HT-29 (cell line): ENCODE measurements at places on chromosomes 12 and 14. TPM values are rescaled to one million over a fixed set of nuclear protein-coding genes. Genes with fewer than 3 reads are reported as not detected.

CLEC2A gene
- not detected in 2 replicates for total RNA-seq

DDX51 gene
- total RNA-seq: 21.4 and 35.3 TPM in 2 replicates

PTPRO gene
- total RNA-seq: 12.3 and 14.3 TPM in 2 replicates

CRIP2 gene
- 267 and 274 TPM in 2 replicates for total RNA-seq

SMIM41 gene
- not detected in 2 replicates for total RNA-seq

GPD1 gene
- total RNA-seq: 8.0 and 9.5 TPM in 2 replicates

CLEC7A gene
- total RNA-seq: not detected in 2 replicates

NGB gene
- not detected in 2 replicates for total RNA-seq

PRPH gene
- not detected in 2 replicates for total RNA-seq

PRB2 gene
- 0.76 TPM in 1 of 2 replicates, not detected in the other for total RNA-seq

- no peak for DNase-seq
These were observed 30.4 kb downstream of the CHST11 start for GRCh38 chr12:104486943-104487819.

GRCh38 chr12:115835445-115835844 is 442.0 kb downstream of the MED13L start:
- no peak for DNase-seq

GRCh38 chr14:103749452-103749851 is 33.8 kb downstream of the ZFYVE21 start:
- DNase-seq: no peak

- DNase-seq: no peak
These were observed 85.7 kb upstream of the LMO3 start for GRCh38 chr12:16691624-16692023.

- no peak for DNase-seq
These were observed 164.9 kb downstream of the ANO4 start for GRCh38 chr12:100959481-100959880.

DNA sequence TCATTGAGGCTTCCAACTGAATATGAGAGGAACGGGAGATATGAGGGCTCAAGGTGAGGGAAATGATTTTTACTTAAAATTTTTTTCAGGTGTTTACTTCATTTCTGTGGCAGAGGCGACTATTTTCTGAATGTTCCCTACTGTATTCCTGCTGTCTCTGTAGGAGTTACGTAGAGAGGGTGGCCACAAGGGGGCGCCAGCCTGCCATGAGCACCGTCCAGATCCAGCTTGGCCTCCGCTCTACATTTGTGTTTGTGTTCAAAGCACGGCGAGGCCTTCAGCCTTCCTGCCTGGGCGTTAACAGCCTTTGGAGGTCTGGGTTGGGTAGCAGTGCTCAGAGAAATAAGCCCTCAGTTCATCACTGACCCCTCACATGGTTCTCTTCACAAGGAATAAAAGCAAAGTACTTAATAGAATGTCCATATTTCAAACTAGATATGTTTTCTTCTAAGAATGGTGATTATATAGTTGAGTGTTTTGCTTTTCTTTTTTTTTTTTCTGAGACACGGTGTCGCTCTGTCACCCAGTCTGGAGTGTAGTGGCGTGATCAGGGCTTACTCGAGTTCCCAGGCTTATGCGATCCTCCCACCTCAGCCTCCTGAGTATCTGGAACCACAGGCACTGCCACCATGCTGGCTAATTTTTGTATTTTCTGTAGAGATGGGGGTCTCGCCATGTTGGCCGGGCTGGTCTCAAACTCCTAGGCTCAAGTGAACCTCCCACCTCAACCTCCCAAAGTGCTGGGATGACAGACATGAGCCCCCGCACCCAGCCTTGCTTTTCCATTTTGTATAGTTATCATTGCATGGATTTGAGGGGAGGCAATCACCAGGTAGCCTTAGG is 22.3 kb downstream of the CKB start:
- DNase-seq: peak; percentile 85

GRCh38 chr12:4107436-4107878 is 166.1 kb upstream of the CCND2 start:
- peak; percentile 64 for DNase-seq

DNA sequence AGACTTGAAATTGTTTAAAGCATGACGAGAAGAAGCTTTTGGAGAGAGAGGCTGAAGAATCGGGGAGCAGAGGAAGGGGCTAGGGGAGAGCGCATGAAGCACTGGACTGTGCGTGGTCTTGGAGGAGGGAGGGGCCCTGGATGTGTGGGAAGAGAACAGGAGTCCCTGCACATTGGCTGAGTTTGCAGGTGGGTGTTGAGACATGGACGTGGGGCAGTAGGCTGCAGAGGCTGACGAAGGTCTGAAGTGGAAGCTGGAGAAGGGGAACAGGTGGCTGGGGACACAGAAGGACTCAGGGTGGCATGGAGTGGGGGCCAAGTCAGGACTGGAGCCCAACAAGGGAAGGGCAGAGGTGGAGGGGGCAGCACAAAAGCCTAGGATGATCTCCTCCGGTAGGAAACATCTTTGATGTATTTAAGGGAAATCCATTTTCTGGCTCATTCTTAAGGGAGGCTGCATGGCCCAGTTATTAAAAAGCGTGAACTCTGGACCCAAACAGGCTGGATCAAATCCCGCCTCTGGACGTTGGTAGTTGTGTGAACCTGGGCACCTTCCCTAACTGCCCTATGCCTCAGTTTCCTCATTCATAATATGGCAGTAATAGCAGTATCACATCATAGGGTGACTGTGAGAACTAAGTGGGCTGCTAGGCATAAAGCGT is 29.0 kb downstream of the ADGRD1 start:
- DNase-seq: no peak

DNA sequence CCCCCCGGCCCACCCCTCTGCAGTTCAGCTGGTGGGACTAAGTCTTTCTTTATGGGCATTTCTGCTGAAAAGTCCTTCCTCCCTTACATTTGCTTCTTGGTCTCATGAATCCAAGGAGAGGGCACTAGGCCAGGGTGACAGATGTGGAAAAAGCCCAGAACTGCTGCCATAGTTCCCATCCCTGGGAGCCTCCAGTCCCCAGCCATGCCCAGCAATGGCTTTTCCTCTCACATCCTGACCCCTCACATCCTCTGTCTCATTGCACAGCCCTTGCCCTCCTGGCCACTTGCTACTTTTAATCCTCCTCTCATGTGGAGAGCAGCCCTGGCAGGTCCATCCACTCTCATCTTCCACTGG is 122.5 kb downstream of the ZFP36L1 start:
- no peak for DNase-seq

GRCh38 chr12:12642916-12643315 is 31.2 kb downstream of the CREBL2 start:
- no peak for DNase-seq

GRCh38 chr12:8088574-8088973 is 6.5 kb downstream of the NECAP1 start:
- no peak for DNase-seq

GRCh38 chr14:106442857-106443256 is 916.5 kb downstream of the TMEM121 start:
- DNase-seq: no peak

GRCh38 chr12:3131129-3131528 is 54.0 kb downstream of the TSPAN9 start:
- no peak for DNase-seq

DNA sequence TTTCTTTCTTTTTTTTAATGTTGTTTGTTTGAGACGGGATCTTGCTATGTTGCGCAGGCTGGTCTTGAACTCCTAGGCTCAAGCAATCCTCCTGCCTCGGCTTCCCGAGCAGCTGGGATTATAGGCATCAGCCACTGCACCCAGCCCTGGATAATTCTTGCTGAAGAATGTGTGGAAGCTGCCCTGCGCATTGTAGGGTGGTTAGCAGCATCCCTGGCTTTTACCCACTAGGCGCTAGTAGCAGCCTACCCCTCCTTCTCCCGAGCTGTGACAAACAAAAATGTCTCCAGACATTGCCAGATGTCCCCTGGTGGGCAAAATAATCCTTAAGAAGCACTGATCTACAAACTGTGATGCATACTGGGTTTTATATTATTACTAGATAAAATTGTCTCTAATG is 6.6 kb downstream of the DCAF4 start:
- DNase-seq: no peak

GRCh38 chr12:122093098-122093883 is 14.7 kb downstream of the MLXIP start:
- no peak for DNase-seq

DNA sequence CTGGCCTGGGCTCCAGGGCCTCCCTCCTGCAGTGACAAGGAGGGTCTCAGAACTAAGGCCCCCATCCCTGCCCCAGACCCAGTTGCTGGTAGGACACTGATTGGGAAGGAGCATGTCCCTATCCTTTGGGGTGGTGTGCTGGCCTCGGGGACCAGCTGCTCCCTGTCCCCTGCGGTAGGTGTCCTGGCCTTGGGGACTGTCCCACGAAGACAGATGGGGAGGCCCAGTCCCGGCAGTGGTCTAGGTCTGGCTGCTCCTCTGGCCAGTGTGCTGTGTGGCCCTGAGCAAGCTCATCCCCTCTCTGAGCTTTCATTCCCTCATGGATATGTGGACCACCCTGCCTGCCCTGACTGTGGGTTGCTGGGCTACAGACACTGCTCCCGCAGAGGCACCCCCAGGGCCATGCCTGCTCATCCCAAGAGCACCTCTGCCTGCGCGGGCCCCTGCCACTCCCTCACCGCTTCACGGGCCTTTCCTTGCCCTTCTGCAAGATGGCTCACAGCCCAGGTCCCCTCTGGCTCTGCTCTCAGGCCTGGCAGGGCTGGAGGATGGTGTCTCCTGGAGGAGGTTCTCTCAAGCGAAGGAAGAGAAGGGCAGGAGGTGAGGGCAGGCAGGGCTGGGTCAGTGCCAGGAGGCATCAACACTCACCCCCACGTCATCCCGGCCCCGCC is 12.5 kb downstream of the AHNAK2 start:
- no peak for DNase-seq

DNA sequence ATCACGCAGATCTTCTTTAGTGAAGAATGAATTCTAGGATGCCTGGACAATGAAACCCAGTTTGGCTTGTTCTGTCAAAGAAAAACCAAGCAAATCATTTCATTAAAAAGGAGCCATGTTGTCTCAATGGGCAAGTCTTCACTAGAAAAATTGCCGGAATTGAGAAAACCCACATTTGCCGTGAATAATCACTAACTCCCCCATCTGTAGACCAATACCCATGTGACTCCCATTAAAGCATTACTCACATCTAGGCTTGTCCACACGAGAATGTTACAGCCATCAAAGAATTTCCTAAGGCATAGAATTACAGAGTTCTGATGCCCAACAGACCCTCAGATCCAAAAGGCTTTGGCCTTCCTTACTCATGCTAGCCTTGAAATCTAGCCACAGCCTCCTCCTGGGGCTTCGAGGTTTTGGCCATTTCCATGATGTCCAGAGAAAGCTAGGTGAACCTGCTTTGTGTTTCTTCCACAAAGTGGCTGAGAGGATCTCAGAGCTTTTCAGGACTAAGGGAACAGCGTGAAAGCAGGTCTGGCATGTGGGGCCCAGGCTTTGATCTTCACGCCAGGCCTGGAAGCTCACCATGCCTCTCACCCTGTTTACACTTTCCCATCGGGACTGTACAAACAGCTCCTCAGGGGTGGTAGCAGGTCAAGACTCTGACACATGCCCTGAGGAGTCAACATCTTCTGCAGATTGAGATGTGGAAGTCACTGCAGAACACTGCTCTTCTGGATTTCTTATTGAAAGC is 12.1 kb downstream of the SLC7A8 start:
- DNase-seq: no peak

DNA sequence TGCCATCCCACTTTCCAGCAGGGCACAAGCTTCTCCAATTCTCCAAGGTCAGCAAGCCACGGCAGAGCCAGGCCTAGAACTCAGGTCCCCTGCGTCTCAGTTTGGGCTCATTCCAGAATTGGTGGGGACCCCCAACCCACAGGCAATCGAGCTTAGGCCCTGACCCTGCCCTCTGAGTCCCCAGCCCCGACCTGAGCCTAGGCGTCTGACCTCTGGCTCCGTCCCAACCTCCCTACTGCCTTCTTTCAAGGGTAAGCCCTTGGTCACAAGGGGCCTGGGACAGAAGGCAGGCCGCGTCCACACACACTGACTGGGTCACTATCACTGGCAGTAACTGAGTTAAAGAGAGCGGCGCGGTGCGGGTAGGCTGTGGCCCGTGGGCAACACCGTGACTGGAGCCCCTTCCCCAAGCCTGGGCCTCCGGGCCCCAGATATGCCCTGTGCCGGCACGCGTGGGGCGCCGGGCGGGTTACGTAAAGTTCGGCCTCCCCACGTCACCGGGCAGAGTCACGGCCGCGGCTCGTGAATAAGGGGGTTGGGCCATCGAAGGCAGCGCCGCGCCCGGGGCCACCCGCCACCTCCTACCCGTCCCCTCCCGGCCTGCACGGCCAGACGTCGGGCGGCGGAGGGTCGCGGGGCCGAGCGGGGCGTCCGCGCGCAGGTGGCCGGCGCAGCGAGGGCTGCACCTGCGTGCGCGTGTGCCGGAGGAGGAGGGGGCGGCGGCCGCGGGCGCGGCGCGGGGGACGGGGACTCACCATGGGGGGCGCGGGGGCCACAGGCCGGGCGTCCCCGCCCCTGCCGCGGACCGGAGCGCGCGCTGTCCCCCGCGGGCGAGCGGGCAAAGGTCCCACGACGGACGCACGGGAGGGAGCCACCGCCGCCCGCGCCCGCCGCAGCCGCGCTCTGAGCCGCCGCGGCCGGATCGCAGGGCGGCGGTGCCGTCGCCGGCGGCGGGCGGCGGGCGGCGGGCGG is 516 bp downstream of the ANKRD9 start:
- peak; percentile 22 for DNase-seq

DNA sequence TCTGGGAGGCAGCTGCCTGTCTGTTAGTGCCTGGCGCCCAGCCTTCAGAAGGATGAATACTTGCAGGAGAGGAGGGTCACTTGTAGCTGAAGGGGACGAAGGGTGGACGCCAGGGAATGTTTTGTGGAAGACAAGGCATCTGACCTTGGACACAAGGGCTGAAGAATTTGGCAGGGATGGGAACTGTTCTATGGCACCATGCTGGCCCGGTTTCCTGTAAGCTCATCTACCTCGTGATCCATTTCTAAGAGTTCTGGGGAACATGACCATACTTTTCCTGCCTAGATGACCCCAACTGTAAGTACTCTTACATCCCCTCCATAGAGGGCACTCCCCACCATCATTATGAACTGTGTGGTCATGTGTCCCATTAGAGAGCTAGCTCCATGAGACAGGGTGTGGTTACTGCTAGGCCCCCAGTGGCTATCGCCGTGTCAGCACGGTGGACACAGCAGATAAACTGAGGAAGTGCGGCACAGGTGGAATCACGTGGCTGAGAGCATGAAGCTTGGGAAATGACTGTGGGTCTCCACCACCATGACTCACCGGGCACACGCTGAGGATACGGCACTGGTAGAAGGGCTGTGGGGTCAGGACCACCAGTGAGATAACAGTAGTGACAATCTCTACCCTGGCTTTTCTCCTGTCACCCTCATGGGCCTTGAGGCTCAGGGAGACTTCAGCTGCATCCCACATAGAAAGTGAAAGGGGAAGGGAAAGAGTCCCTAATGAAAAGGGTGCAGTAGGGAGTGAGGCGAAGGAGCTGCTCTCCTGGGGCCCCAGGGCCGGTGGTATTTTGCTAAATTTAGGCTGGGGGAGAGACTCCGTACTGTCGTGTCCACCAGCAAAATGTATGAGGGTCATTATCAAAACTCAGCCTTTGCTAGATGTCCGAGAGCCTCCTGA is 252.6 kb downstream of the FOXN3 start:
- no peak for DNase-seq

- DNase-seq: peak; percentile 63
These were observed 149.5 kb downstream of the ETV6 start for GRCh38 chr12:11798856-11799501.

- peak; percentile 94 for DNase-seq
These were observed 57.5 kb downstream of the CALM1 start for GRCh38 chr14:90454041-90455000.

GRCh38 chr12:47520029-47520428 is 185.8 kb downstream of the RPAP3 start:
- no peak for DNase-seq
